Stimulated activated CD8-positive, alpha-beta memory T cell treated with anti-CD3 and anti-CD28 coated beads, Interleukin-15, amount 100 ng/mL, for 48 hours (primary cell): ENCODE measurements at places on chromosomes 12 and 14.

- no peak for DNase-seq
These were observed 54.8 kb upstream of the RASSF8 start for GRCh38 chr12:25903603-25904245.

- no peak for DNase-seq
These were observed 5.0 kb downstream of the CMKLR1 start for GRCh38 chr12:108333898-108334699.

GRCh38 chr12:11508699-11509098 is 113.3 kb upstream of the PRB2 start:
- DNase-seq: no peak

DNA sequence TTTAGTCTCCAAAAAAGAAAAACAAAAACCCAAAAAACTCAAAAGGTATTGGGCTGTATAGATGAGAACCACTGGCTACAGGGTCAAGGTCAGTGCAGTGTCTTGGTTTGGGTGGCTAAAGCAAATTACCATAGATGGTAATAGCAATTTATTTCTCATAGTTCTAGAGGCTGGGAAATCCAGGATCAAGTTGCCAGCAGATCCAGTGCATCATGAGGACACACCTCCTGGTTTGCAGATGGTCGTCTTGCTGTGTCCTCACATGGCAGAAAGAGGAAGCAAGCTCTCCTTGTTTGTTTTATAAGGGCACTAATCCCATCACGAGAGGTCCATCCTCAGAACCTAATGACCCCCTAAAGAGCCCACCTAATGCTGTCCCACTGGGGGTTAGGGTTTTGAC is 11.2 kb downstream of the COX14 start:
- DNase-seq: no peak

GRCh38 chr12:38282886-38283285 is 33.7 kb upstream of the ALG10B start:
- no peak for DNase-seq
